ENCODE measurements at places on chromosomes 2 and 18.

DNA sequence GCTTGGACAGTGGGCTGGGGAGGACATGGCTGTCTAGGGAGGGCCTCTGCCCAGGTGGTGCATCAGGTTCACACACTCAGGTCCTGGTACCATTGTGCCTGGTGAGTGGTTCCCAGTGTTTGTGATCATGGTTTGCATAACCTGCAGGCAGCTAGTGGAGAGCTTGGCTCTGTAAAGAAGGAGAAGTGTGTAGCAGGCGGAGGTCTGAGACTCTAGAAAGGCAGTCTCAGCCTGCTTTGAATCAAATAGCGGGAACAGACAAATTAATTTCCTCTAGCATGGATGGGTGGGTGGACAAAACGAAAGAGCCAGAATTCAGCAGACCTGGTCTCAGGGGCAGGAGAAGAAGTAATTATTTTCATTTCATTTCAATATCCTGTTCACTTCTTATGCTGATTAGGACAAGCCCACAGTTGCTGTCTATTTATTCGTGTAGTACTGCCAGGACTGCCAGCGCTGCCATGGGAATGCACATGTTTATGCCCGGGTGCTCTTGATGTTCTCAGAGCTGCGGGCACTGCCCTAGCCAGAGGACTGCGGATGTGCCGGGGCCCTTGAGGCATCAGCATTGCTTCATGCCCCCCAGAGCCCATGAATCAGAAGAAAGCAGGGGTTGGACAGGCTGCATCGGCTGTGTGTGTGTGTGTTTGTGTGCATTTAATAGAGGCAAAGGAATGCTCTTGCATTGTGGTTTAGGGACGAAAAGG, 45.4 kb upstream of the DLX2 start:
- DNase-seq: no peak

- no peak for DNase-seq
Observed at GRCh38 chr2:213010106-213010779, 141.2 kb downstream of the IKZF2 start.

- no peak for DNase-seq
Observed at GRCh38 chr18:10419420-10420103, 34.9 kb upstream of the APCDD1 start.

- DNase-seq: no peak
Observed at GRCh38 chr2:178284613-178285286, 90.4 kb downstream of the OSBPL6 start.

- no peak for DNase-seq
Observed at GRCh38 chr2:219886615-219887014, 259.2 kb downstream of the SLC4A3 start.

DNA sequence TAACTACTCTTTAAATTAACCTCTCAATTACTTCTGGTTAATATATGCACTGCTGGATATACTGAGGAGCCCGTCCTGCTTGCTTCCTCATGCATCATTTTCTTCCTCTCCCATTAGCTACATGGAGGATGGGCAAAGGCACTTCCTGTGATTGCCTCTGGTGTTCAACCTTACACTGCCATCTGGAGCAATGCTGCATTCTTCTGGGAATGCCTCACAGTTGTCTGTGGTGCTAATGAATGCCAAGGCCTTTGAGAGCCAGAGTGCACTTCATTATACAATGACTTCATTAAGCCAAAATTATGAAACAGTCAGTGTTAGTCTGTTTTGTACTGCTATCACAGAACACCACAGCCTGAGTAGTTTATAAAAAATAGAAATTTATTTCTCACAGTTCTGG, 134.8 kb upstream of the DOCK10 start:
- DNase-seq: no peak

DNA sequence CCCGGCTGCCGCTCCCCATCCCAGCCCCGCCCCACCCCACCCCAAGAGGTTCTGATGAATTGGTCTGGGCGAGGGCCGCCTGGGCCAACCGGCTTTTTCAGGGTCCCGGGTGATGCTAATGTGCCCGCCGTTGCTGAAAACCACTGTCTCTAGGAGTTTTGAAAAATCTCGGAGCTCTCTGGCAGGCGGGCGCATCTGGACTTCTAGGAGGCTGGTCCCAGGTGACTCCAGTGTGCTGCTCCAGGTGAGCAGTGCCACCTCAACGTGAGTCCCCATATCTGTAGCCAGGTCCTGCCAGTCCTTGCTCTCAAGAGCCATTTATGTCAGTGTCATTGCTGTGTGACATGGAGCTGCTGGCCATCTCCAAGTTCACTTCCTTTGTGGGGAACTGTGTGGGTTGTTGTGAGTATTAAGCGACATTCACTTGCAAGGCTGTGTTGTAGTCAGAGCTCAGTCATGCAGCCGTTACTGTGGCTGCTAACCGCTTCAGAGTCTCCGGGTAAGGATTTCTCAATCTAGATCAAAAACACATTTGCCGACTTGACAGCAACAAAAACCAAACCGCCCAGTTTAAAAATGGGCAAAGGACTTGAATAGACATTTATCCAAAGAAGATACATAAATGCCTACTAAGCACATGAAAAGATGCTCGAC, at the start of gene RFX8:
RFX8 (minus strand) TSS at position 382 of the 654 bp plus-strand sequence. CDS start 8,264 bp downstream, outside the sequence.
- peak; percentile 16 for DNase-seq

DNA sequence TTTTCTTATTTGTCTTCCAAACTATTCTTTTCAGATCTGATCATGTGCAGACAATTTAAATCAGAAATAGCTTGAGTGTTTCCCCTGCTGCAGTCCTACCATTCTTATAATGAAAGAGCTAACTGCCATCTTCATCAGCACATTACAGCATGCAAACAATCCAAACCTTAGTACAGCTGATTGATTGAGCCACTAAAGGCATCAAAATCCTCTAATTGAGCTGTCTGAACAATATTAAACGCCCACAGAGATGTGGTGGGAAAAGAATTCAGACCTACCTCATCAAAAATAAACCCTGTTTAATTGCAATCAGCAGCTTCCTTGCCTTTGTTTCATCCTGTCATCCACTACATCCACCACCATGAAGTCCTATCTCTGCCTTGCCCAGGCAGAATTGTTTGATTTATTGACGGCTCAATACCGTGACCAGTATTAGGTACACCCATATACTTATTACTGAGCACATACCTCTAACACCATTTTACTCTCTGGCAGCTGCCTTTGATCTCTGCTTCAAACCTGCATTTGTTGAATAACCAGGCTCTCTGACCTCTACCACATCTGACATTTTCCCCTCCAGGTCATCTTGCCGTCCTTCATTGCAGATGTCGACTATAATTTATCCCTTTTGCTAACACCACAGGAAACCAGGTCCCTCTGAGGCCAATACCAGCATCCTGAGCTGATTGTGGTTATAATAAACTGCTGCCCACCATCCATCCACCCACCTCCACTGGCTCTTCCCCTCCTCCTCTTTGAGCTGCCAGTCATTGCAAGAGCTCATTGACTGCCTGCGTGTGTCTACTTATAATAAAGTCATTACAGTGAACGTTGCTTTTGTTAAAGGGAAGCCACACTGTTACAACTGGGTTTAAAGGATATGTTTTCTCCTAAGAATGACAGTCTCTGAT, 78.5 kb downstream of the RBM43 start:
- no peak for DNase-seq

- DNase-seq: no peak
Observed at GRCh38 chr18:35861367-35862118, 110.9 kb upstream of the RMP24 start.

DNA sequence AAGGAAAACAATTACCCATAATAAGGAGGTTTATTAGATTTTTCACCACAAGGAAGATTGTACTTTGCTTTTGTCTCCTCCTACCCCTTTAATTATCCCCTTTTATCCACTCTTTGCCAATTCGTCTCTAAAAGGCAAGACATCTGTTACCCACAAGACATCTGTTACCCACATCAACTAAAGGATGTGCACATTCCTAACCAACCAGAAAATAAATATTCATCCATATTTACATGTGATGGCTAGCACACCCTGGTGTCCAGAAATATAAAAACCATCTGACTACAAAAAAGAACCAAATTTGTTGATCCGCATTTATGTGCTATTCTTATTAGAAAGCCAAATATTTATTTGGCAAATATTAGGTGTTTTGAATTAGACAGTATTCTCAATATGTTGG, 35.7 kb downstream of the ACVR1C start:
- DNase-seq: no peak

DNA sequence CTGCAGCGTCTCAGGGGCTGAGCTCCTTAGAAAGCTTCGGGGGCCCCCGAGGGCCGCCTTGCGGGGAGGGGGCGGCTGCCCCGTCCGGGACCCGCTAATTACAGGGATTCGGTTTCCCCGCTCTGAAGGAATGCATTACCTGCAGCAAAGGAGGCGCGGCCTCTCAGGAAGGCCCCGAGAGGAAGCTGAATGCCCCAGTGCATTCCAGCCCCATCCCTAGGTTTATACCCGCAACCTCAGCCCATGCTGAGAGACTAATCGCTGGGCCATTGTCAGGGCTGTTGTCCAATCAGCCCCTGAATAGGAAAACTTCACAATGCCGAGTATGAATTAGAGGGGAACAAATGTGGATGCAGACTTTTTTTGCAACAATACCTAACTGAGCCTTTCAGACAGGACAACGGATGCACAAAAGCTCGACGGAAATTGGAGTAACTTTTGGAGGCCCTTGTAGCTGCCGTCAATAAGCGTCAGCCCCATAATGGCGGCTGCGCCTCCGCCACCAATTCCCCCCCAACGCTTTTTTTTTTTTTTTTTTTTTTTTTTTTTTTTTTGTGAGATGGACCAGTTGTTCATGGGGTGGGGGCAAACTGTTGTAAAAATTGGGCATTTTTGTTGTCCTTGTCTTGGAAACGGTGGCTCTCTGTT, 138.6 kb upstream of the SIX3 start:
- no peak for DNase-seq

DNA sequence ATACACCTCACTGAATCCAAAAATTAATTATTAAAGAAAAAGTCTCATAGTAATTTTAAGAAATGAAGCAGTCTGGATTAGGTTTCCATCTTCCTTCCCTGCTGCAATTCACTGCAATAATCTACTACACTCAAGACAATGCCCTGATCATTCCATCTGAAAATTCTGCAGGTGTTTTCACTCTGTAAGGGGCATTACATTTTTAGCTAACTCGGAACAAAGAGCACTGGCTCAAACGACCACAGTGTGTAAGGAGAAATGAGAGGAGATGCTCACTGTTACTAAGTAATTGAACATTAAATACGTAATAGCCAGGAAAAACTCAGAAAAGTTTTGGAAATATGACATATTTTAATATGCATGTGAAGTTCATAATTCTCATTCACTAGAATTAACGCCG, 1.3 kb downstream of the B4GALT6 start:
- DNase-seq: no peak

GRCh38 chr2:47381408-47381807, 21.5 kb upstream of the MSH2 start:
- no peak for DNase-seq

DNA sequence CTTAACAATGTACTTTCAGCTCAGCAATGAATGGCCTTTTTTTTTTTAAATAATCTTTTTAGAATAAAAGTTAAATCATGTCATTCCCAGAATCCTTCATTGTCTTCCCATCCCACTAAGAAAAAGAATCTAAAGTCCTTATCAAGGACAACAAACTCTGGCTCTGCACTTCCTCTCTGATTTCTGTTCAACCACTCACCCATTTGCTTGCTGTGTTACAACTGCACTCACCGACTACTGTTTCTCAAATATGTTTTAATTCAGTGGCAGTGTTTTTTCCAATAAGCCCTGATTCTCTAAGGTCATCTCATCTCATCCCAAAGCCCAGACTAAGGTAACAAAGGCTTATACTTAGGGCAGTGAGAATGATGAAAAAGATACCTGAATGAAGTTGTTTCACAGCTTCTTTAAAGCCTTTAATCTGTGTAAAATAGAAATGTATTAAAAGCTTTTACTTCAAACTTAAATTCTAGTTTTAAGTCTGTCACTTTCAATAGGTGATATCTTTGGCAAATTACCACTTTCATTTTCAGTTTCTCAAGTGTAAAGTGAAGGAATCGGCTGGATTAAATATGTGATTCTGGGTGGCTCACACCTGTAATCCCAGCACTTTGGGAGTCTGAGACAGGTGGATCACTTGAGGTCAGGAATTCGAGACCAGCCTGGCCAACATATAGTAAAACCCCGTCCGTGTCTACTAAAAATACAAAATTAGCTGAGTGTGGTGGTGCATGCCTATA, 87.6 kb downstream of the RBBP8 start:
- no peak for DNase-seq

DNA sequence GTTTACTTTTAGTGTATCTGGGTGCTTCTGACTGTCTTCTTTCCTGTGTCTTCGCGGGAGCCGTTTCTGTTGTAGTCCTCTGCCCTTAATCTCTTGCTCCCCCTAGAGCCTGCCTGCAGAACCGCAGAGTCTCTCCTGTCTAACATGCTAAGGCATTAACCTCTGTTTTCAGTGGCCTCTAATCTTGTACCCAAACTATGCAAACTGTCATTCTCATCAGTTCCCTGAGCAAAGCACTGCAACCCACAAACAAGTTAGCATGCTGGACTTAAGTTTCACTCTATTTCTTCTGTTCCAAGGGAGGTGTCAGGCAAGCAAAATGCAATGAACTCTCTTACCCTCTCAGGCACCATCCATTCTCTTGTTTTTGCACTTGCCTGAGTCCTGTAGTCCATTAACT, 138.4 kb downstream of the OTX1 start:
- no peak for DNase-seq

DNA sequence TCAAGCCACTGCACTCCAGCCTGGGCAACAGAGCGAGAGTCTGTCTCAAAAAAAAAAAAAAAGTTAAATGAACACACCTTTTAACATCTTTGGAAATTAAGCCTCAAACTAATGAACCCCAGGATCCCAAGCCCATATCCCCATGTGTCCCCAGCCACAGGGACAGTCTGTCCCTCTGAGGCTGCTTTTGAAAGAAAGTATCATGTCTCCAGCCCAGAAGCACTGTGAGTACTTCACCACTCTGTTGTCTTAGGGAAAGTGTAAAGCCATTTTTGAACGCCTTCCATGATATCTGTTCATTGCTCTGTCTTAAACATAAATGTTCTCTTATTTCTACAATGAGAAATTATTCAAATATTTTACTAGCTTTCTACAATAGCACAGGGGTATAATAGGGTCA, 52.1 kb upstream of the CHMP1B start:
- DNase-seq: no peak

GRCh38 chr2:238893349-238894000, 45.6 kb downstream of the TWIST2 start:
- DNase-seq: no peak

DNA sequence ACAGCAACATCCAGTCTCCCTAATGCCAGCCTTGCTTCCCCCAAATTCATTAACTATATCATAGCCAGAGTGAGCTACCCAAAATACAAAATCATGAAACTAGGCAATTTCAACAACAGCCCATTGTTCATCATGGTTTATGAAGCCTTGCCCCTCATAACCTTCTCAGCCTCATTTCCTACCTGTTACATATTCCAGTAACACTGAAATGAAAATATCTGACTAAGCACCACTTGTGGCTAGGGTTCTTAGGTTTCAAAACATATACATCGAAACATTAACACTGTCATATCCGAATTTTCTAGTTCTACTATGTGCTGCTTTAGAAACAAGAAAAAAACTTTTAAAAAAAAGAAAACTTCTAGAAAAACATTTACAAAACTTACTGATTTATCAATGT, 59.5 kb downstream of the ATAD2B start:
- no peak for DNase-seq

GRCh38 chr2:240926516-240927389, 20.6 kb downstream of the CROCC2 start:
- no peak for DNase-seq

GRCh38 chr2:6054161-6054671, 362.0 kb downstream of the SOX11 start:
- DNase-seq: no peak

- no peak for DNase-seq
Observed at GRCh38 chr2:227745594-227745993, at the start of gene SCYGR8. Gene SCYGR8, plus strand, starts transcription at chr2:227745894. Its CDS starts 0 bp downstream, at chr2:227745894.
